ENCODE measurements at places on chromosomes 3 and 15.

DNA sequence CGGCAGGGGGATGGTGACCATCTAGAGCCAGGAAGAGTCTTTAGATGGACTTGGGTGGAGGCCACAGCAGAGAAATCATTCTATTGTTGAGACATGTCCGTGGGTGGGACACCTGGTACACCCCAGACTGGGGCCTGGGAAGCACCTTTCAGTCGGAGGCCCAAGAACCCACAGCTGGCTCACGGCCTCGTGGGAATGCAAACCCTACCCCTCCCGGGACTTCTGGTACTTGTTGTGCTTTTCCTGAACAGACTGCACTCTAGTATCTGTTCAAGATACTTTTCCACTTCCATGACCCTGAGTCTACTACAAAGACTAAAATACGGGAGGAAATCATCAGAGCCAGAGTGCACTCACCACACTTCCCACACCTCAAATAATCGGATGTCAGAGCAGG lies 60.7 kb downstream of the BDH1 start:
- no peak for DNase-seq

- no peak for DNase-seq
These were observed 221.0 kb downstream of the ZMAT3 start for GRCh38 chr3:178850450-178851190.

- no peak for DNase-seq
These were observed 52.2 kb upstream of the RBSN start for GRCh38 chr3:15151166-15151565.

GRCh38 chr15:93235926-93236780 lies 147.1 kb upstream of the RGMA start:
- no peak for DNase-seq

DNA sequence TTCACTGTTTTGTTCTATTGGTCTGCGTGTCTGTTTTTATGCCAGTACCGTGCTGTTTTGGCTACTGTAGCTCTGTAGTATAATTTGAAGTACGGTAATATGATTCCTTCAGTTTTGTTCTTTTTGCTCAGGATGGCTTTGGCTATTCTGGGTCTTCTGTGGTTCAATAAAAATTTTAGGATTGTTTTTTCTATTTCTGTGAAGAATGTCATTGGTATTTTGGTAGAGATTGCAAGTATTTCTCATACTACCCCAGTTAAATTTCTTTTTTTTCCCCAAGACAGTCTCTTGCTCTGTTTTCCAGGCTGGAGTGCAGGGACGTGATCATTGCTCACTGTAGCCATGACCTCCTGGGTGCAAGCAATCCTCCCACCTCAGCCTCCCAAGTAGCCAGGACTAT lies 53.4 kb downstream of the STARD9 start:
- DNase-seq, result no peak

DNA sequence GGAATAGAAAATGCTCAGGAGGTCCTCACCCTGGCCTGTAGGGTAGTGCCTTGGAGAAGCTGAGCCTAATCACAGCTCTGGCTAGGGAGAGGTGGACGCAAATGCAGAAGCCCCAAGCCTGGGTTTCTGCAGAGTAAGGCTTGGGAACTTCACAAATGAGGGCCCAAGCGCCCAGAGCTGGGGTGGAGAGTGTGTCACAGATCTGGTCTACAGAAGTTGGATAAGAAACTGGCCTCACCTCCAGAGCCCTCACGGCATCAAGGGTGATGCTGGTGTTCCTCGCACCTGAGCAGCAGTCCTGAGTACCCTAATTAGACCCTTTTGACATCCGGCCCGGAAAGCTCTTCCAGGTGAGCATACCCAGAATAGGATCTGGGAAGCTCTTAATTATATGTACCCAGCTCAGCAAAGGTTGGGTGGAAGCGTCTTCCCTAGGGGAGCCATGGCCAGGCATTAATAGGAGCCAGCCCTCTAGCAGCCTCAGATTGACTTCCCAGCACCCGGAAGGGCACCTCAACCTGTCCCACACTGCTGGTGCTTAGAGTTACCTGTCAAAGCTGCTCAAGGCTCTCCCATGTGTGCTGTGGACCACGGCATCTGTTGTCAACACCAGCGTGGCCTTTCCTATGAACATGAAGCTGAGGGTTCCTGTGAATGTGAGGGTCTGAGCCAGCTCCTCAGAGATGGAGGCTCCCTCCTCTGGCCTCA lies 31.8 kb downstream of the RBM5 start:
- no peak for DNase-seq

GRCh38 chr3:87710028-87710427 lies 348.8 kb downstream of the CGGBP1 start:
- no peak for DNase-seq

DNA sequence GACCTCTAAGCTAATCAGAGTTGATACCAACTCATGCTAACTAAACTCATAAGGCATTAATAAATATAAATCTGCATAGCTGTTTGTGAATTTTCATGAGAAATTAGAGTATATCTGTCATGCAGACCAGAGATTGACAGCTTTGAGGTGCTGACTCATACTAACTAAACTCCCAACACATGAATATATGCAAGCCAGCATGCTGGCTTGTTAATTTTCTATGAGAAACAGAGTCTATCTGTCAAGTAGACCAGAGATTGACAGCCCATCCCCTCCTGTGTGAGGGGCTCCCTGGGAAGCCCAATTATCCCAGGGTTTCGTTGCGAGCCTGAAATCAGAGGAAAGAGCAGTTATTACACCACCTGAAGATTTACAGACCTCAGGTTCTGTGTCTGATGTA lies 69.3 kb downstream of the CD47 start:
- DNase-seq, result no peak
